ENCODE measurements at places on chromosomes 5 and 9.

- DNase-seq: no peak
Measured at GRCh38 chr9:116658265-116658664, 28.8 kb upstream of the TRIM32 start.

GRCh38 chr5:60687927-60688720 lies 11.8 kb downstream of the DEPDC1B start:
- DNase-seq: no peak

GRCh38 chr5:91541696-91542095 lies 158.6 kb upstream of the ARRDC3 start:
- DNase-seq: no peak

- no peak for DNase-seq
Measured at GRCh38 chr9:113542006-113542405, 78.5 kb downstream of the RGS3 start.
